Ascending aorta (tissue), 2 donors: ENCODE measurements at places on chromosomes 2 and 18.

DNA sequence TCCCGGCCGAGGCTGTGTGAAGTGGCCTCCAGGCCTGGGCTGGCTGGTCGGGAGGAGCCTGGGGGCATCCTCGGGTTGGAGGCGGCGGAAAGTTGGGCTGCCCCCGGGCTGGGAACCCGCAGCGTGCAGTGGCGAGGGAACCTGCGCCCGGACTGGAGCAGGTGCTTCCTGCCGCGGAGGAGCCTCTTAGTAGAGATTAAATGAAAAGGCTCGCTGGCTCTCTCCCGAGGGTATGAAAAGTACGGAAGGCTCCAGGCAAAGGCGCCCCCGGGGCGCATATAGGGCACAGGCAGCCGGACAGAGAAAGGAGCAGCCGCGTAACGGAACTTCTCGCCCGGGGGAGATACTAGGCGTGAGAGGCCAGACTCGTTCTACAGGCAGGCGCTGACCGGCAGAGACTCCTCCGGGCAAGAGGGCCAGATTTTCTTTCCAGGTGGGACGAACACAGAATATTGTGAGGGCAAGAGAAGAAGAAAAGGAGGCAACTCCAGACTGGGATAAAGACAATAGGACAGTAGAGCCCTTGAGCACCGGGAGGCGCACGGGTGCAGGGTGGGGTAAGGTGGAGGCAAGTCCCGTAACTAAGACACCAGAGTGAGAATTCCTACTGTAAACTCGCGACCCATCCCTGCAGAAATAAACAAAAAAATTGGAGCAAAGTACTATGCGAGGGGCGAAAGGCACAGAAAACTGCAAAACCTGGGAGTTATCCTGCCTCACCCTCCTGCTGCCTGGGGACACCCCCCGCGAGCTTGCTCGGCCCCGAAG is 816 bp downstream of the CDH2 start:
- no peak for DNase-seq
- H3K36me3 ChIP-seq = no peaks in the 10 kb centered on the region
- H3K27me3 ChIP-seq = no peaks in the 10 kb centered on the region
- peak overlapping the region; percentile 89 for H3K4me3 ChIP-seq
- H3K4me1 ChIP-seq = no peaks in the 10 kb centered on the region

- H3K36me3 ChIP-seq = no peaks in the 10 kb centered on the region
- no peaks in the 10 kb centered on the region for H3K4me1 ChIP-seq
- no peaks in the 10 kb centered on the region for H3K27me3 ChIP-seq
- no peak overlapping the region for H3K27ac ChIP-seq
- no peak overlapping the region for H3K4me3 ChIP-seq
- DNase-seq = no peak
Observed at GRCh38 chr2:193562031-193562430, 1367.3 kb upstream of the TMEFF2 start.

- no peak for DNase-seq
- no peaks in the 10 kb centered on the region for H3K4me1 ChIP-seq
- H3K27ac ChIP-seq = no peak overlapping the region
- H3K27me3 ChIP-seq = no peaks in the 10 kb centered on the region
- no peaks in the 10 kb centered on the region for H3K36me3 ChIP-seq
Observed at GRCh38 chr18:2348003-2348402, 223.3 kb downstream of the METTL4 start.

DNA sequence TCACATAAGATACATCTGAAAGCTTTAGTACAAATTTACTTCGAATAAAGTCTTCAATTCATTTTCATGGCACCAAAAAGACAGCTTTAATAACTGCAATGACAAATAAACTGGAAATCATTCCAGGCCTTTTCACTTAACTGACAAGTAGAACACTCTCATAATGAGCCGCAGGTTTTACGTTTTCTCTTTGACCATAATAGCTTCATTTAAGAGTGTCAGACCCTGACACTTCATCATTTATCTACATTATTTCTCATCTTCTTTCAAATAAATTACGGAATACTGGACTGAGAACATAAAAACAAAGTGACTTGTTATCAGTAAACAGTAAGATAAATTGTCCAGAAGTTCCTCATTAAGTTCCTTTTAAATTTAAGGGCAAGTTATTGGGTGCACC is 1252.9 kb upstream of the ACVR2A start:
- H3K27me3 ChIP-seq = no peaks in the 10 kb centered on the region
- H3K36me3 ChIP-seq = no peaks in the 10 kb centered on the region
- no peak for DNase-seq
- no peak overlapping the region for H3K4me3 ChIP-seq
- no peak overlapping the region for H3K27ac ChIP-seq

DNA sequence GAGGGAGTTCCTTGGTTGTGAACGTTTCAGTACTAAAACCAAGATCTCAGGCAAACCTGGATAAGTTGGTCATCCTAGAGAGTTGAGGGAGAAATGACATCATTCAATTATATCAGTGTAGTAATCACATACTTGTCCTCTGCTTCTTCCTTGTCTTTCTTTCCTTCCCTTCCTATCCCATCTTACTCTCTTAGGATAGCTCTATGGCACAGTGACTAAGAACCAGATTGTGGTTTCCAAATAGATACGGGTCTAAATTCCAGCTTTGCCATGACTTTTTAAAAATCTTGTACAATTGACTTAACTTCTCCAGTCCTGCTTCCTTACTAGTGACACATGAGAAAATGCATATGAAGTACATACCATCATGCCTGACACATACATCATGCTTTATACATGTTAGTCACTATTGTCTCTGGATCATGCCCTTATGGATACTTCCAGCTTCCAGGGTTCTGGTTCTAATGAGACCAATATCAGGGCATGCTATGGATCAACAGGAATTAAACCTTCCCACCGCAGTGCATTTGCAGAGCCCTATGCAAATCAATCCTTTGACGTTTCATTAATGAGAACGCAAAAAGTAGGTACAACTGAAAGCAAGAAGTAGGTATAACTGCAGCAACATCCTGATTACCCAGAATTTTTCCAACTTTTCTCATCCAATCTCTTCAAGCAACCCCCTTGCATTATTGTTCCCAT is 168.0 kb upstream of the KLF7 start:
- no peaks in the 10 kb centered on the region for H3K36me3 ChIP-seq
- peak overlapping the region; percentile 83 for H3K27ac ChIP-seq
- no peak for DNase-seq
- H3K4me1 ChIP-seq = peaks cover 5% of the 10 kb centered on the region

DNA sequence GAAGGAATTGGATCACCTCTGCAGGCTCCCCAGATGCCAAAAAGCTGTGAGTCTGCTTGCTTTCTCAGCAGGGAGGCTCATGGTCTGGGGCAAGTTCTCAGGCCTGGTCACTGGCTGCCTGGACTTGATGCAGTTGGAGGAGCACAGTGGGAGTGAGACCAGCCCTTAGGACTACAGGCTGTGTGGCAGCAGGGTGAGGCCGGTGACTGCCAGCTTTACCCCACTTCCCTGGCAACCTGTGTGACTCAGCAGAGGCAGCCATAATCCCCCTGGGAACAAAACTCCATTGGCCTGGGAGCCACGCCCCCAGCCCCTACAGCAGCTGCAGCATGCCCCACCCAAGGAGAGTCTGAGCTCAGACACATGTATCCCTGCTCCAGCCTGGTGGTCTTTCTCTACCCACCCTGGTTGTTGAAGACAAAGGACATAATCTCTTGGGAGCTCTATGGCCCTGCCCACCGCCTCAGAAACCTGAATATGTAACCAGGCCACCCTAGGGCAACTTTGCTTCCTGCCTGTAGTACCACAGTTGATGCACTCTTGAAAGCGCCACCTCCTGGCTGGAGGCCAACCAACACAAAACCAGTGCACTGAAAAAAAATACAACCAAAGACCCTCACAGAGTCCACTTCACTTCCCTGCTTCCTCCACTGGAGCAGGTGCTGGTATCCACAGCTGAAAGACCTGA is 106.8 kb upstream of the SPATS2L start:
- no peak overlapping the region for H3K27ac ChIP-seq
- H3K36me3 ChIP-seq = no peaks in the 10 kb centered on the region
- H3K27me3 ChIP-seq = no peaks in the 10 kb centered on the region
- no peak for DNase-seq

GRCh38 chr2:112812318-112813267 is 24.0 kb downstream of the IL1B start:
- no peaks in the 10 kb centered on the region for H3K4me1 ChIP-seq
- no peak overlapping the region for H3K27ac ChIP-seq
- no peaks in the 10 kb centered on the region for H3K36me3 ChIP-seq
- no peak for DNase-seq
- H3K4me3 ChIP-seq = no peak overlapping the region

DNA sequence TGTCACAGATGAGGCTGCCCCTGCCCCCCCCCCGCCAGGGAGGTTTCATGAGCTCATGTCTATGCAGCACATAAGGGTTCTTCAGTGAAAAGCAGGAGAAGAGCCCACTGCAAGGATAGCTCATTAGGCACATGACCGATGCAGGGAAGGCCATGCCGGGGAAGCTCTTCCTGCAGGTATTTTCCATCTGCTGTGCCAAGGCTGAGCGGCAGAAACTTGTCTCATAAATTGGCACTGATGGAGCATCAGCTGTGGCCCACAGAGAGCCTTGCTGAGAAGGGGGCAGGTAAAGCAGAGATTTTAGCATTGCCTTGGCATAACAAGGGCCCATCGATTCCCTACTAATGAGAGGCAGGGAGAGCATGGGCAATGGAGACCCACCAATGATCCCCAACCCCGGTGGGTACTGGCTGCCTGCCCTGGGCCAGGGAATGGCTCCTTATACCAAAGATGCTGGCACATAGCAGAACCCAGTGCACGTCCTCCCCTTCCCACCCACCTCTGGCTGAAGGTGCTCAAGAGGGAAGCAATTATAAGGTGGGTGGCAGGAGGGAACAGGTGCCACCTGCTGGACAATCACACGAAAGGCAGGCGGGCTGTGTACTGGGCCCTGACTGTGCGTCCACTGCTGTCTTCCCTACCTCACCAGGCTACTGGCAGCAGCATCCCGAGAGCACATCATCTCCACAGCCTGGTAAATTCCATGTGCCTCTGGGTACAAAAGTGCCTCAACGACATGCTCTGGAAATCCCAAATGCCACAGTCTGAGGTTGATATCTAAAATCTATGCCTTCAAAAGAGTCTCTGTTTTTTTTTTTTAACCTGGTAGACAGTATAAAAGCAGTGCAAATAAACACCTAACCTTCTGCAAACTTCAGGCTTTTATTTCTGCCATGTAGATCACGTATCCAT is 41.4 kb downstream of the STEAP3 start:
- H3K36me3 ChIP-seq = peaks cover 10% of the 10 kb centered on the region
- H3K27ac ChIP-seq = no peak overlapping the region
- DNase-seq = peak; percentile 61
- H3K4me3 ChIP-seq = no peak overlapping the region
- H3K27me3 ChIP-seq = no peaks in the 10 kb centered on the region

DNA sequence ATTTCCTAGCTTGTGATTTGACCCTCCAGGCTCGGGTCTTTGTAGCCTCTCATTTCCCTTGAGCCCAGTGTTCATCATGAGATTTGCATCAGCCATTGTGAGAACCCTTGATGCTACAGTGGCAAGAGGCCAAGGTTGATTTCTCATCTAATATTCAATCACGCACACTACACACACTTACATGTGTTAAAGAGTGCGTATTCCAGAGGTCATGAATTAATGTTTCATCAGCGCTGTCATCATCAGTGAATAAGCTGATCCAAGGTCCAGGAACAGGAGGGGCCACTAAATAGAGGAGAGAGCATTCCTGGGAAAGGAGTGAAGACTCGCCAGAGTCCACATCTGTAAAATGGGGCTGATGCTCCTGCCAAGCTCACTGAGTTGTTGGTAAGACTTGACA is 276.1 kb upstream of the SIX2 start:
- DNase-seq = no peak
- peak overlapping the region; percentile 64 for H3K27ac ChIP-seq
- no peaks in the 10 kb centered on the region for H3K27me3 ChIP-seq
- no peak overlapping the region for H3K4me3 ChIP-seq

DNA sequence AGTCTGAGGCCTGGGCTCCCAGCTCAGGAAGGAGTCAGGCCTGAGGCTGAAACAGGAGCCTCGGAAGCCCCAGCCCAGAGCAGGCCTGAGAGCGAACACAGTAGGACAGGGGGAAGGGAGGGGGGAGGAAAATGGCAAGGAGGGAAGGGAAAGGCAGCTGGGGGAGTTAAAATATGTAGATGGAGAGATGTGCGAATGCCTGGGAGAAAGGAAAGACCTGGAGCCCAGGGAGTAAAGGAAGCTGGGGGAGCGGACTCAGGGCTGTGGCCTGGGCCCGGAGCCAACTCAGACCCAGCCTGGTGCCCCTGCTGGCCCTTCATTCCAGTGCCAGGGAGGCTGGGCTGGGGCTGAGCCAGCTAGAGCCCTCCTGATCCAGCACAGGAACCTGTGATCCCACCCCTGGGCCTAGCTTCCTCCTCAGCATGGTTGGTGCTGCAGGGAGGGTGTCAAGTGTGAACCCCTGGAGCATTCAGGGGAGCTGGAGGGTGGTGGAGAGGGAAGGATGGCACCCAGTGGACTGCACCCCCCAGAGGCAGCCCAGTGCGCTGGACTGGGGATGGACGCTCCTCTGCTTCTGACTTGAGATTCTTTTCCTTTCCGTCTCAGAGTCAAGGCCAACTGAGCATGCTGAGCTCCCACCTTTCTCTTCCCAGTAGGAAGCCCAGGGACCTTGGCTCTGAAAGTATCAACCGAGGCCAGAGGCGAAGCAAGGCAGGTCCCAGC is 46.3 kb downstream of the EMX1 start:
- no peaks in the 10 kb centered on the region for H3K36me3 ChIP-seq
- no peak for DNase-seq
- H3K4me3 ChIP-seq = no peak overlapping the region
- H3K4me1 ChIP-seq = no peaks in the 10 kb centered on the region
